ENCODE measurements at places on chromosomes 6 and 20.

- DNase-seq: no peak
Observed at GRCh38 chr6:4349931-4350330, 214.6 kb upstream of the ECI2 start.

- no peak for DNase-seq
Observed at GRCh38 chr6:154543628-154544027, 33.1 kb upstream of the CNKSR3 start.

- no peak for DNase-seq
Observed at GRCh38 chr20:36825385-36826104, 50.4 kb upstream of the TLDC2 start.

DNA sequence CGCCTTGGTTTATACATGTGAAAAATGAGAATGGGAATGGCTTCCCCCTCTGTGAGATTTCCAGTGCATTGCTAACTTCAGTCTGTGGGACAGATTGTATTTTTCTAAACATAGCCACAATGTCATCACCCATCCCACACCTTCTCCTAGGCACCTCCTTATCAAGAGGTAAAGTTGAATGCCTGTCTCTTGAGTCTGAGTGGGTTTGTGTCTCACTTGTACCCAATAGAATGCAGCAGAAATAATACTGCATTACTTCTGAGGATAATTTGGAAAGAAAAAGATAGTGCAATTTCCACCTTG lies 27.9 kb downstream of the RIN2 start:
- no peak for DNase-seq

- DNase-seq: no peak
Observed at GRCh38 chr6:110329348-110329713, 28.8 kb downstream of the METTL24 start.

DNA sequence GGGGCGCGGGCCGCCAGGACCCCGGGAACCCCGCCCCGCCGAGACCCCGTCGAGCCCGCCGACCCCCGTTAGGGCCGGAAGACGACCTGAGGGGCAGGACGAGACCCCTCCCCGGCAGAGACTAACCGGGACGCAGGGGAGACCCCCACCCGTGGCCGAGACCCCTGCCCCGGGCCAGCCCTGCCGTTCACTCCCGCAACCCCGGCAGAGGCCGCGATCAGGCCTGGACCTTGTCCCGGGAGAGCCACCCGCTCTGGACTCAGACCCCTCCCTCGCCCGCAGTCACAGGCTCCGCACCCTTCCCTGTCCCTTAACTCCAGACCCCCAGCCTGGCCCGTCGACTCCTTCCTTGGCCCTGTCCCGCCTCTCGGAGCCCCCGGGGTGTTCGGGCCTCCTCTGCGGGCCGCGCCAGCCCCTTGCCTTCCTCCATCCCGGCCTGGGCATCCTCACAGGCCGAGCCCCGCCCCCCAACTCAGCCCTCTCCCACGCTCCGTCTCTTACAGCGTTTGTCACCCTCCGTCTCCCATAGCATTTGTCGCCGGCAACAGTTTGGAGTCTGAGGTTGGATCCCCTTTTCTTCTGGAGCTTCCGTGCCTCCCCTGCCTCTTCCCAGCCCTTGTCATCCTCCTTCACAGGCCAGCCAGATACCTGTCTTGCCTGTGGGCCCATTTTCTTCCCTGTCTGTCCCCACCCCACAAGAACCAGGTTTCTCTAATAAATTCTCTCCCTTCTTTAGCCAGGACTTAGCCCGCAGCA lies 569 bp downstream of the TCEA2 start:
- no peak for DNase-seq

DNA sequence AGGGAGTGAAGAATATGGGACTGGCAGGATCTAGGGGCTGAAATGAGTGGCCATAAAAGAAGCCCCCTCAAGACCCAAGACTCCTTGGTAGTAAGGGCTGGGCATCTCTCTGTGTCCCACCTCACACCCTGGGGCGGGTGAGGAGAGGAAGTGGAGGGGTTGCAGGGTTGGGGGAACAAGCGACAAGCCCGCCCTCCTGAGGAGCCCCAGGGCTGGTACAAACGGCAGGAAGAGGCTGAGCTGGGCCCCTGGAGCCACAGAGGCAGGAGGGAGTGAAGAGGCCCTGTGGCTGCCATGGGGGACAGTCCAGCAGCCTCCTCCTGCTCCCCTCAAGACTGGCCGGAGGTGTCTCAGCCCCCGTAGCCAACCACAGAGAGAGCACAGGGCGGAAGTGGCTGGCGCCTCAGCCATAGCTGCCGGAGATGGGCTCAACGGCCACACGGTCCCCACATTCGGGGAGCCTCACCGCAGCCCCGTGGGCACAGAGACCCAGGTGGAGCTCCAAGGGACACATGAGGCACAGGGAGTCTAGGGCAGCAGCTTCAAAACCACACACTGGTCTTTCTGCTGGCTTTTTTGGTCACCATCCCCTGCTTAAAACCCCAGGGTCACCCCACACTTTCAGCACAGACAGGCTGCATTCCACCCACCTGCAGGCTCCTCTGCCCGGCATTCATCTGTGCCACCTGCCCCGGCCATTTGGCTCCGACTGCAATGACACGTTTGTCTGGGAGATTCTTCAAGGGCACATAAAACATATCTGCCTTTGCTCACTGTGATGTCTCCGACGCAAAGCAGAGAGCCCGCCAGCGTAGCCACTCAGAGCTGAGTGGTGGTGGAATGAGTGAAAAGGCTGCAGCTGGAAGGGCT lies 524 bp downstream of the C20orf203 start:
- peak; percentile 73 for DNase-seq

DNA sequence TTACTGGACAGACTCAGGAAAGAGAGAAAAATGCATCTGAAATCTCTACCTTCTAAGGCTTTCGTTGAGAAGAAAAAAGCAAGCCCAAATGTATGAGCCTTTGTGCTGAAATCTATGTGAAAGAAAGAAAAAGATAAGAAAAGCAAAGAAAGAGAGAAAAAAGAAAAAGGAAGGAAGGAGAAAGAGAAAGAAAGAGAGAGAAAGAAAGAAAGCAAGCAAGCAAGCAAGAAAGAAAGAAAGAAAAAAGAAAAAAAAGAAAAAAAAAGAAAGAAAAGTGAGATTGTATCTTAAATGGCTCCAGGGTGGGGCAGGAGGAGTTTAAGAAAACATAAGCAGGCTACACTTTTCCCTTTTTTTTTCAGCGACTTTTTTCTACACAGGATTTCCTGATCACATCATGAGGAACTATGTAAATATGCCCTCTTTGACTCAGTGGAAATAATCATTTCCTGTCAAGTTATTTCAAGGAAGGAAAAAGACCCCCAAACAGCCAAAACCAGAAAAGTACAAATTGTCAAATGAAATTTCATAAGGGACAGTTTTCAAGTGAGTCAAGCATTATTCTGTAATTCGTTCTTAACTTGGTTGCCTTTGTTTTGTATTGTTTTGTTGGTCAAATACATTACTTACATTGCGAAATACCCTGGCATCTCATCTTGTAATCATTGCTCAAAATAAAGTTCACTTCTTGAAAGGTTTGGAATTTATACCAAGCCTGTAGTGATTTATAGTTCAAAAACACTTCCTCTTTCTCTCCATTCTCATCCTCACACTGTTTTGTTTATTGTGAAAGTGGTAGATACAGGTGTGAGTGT lies 79.5 kb upstream of the RNF217 start:
- no peak for DNase-seq

- no peak for DNase-seq
Observed at GRCh38 chr6:13629459-13630116, 14.5 kb downstream of the NOL7 start.

DNA sequence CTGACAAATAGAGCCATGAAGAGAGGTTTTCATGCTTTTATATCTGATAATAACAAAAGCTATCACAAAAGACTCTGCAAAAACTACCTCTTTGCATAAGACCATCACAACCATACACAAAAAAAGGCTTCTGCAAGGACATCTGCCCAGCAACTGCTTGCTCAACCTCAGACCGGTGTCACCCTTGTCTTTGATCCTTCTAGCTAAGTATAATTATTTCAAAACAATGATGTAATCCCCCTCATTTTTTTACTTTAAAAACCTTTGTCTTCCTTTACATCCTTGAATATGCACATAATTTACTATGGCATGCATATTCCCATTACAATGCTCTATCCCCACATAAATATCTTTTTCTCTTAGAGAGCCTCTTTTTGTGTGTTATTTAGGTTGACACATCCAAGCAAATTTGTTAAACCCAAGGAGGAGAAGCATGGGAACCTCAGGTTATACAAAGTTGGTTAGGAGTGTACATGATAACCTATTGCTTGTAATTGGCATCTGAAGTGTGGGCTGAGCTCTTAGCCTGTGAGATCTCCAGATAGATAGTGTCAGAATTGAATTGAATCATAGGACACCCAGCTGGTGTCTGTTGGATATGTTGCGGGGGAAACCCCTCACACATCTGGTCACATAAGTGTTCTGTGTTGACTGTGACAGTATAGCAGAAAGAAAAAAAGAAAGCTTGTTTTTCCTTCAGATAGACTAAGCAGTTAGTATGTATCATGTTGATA lies 20.7 kb upstream of the CGA start:
- peak; percentile 4 for DNase-seq

Data from NAMALWA (cell line).